ENCODE measurements at places on chromosomes 7 and 10.

- no peak for DNase-seq
Observed at GRCh38 chr7:24834128-24834798, 77.0 kb upstream of the GSDME start.

- DNase-seq = no peak
Observed at GRCh38 chr10:17037910-17038309, 91.7 kb downstream of the CUBN start.

- DNase-seq = no peak
Observed at GRCh38 chr10:34864149-34865067, 49.3 kb upstream of the PARD3 start.

GRCh38 chr10:100886521-100886920 lies 26.2 kb upstream of the SLF2 start:
- DNase-seq = no peak

GRCh38 chr10:72525277-72525676 lies 100.6 kb downstream of the MICU1 start:
- no peak for DNase-seq

GRCh38 chr7:47579458-47579857 lies 2.5 kb downstream of the TNS3 start:
- DNase-seq = no peak

DNA sequence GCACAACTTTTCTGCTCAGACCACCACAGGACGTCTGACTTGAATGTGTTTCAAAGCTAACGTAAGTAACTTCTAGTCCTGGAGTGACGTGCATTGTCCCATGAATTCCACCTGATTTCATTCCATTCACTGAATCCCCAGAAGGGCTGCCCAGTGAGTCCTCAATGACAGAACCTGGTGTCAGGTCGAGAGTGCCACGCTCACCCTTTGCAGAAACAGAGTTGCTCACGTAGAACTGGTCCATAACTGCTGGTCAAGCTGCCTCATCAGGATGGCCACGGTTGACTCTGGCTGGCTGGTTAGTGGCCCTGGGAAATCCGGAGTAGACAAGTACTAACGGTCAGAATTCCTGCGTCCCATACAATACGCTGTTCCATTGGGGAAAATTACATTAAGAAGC lies 50.6 kb upstream of the UBE3C start:
- DNase-seq = no peak

DNA sequence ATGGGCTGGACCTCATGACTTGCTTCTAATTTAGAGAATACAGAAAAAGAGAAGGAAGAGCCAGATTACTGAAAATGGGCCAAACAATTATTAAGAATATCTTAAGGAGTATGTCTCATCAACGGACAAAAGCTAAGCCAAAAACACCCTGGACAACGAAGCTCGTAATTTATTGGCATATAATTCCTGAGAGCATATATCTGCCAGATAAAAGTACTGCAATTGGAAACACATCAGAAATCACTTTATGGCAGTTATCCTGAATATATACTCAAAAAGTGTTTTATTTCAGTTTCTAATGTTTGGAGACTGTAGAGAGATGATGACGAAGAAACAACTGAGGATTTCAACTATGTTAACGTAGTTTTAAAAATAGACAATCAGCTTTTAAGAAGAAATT lies 211.8 kb downstream of the CSTF2T start:
- DNase-seq = no peak

DNA sequence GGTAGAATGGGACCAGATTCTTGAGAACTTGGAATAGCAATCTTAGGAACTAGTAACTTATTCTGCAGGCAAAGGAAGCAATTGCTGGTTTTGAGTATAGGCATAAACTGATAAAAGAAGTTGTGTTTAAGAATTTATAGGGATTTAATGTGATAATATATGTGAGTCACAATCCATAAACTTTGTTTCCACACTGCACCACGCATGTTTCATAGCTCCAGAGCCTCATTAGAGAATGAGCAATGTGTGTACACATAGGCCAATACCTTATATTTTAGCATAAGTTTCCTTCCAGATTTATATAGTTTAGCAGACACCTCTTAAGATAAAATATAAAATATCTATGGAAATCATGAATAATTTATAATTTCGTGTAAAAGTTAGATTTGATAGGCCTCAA lies 175.5 kb upstream of the SEMA3A start:
- no peak for DNase-seq

DNA sequence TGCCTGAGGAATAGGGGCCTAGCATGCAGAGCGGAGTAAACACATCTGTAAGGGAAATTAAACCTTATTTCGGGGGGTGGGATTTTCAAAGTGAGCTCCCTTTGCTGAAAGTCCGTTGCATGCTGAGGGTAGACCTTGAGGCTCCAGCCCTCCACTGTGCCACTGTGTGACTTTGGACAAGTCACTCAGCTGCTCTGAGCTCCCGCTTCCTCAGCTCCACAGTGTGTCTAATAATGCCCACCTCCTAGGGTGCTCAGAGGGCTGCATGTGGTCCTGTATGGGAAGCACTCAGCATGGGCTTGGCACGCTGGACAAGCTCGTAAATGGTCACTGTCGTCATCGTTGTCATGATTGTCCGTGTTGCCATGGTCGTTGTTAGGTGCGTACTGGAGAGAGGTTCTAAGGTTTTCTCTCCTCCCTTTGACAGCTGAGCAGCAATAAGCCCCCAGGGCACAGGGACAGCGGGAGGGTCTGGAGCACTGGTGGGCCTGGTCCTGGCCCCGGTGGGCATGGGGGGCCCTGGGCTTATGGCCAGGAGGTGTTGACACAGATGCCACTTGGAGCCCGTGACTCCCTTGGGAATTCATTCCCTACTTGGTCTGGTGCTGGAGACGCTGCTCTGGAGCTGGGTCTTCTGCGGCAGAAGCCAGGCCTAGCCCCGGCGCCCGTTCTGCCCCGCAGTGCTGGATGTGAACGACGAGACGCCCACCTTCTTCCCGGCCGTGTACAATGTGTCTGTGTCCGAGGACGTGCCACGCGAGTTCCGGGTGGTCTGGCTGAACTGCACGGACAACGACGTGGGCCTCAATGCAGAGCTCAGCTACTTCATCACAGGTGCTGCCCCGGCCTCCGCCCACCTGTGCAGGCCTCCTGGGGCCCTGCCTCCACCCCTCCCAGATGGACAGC lies 13.1 kb downstream of the C10orf105 start:
- no peak for DNase-seq

GRCh38 chr10:117638200-117638599 lies 95.7 kb downstream of the EMX2 start:
- no peak for DNase-seq

GRCh38 chr7:977326-978048 lies 2.1 kb upstream of the COX19 start:
- DNase-seq = no peak

DNA sequence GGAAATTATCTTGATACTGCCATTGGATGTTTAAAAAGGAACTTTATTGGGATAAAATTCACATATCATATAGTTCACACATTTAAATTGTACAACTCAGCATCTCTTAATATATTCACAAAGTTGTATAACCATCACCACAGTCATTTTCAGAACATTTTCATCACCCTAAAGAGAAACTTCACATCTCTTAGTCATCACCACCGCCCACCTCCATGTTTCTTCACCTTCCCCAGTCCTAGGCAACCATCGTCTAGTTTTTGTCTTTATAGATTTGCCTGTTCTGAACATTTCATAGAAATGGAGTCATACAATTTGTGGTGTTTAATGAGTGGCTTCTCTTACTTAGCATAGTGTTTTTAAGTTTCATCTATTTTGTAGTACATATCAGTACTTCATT lies 96.6 kb downstream of the ANKRD30A start:
- DNase-seq = no peak

DNA sequence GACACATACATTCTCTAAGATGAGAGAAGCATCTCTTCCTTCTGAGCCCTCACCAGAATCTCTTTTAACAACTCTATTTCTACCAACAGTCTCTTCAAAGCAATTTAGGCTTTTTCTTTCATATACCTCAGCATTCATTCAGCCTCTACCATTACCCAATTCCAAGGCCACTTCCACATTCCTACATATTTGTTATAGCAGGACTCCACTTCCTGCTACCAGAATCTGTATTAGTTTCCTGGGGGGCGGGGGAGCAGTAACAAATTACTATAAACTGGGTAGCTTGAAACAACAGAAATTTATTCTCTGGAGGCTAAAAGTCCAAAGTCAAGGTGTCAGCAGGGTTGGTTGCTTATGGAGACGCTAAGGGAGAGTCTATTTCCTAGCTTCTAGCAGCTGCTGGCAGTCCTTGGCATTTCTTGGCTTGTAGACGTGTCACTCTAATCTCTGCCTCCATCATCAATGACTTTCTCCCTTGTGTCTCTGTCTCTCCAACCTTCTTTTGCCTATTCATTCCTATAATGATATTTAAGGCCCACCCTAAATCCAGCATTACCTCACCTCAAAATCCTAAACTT lies 7.4 kb downstream of the PRPS1L1 start:
- no peak for DNase-seq

DNA sequence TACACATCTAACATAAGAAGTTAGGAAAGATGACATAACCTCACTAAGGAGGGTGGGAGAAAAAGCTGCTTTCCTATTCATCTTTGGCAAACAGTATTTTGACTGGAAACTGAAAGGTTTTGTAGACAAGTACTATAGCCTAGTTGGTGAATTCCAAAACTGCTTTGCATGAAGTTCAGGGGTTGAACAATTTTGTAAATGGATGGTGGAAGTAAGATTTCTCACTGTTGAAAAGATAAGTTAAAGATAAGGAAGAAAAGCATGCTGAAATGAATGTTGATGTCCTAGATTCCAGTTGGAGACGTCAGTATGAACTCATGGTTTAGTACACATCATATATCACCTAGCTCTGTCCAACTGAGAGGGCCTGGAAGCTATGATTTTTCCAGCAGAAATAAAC lies 159.1 kb upstream of the FEZF1 start:
- no peak for DNase-seq

DNA sequence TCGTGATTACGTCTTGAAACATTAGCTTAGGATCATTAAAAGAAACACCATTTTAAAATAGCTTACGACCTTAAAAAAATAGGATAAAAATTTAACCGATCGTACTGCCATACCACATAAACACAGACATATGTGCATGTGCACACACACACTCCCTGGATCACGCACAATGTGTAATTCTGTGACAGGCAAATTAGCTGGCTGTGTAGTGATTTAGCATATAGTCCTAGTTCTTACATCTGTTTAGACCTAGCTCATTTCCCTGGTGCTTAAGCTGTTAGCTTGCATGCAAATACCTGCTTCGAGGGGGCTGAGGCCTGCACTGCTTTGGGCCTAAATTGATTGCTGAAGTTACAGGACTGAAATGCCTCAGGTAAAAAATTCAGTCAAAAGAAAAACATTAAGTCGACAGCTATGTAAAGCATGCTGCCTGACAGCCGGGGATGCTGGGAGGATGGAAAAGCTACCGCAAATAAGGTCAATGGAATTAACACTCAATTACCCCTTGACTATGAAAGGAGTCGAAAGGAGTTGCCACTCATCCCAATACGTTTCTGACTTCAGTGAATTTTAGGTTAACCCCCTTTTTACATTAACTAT lies 267.1 kb upstream of the FZD8 start:
- no peak for DNase-seq

DNA sequence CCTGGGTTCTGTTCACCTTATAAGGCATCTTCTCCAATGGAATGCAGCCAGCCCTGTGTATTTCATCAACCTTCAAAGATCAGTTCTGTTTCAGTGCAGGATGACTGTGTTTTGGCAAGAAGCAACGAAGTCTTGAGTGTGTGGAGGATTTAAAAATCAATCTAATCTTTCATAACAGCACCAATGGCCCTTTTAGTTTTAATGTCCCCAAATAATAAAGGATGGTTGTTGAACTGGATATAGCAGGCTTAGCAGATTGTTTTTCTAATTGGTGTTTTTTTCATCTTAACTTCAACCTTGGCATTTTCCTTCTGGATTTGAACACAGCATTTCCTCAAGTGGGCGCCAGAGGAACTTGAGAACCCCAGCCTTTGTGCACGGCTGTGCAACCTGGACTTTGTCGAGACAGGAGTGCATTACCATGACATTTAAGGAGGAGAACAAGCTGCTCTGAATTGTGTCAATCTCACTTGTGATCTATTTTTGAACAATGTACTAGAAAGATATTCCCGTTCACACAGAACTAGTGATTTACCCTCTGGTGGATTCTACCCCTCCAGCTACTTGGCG lies 313.3 kb upstream of the AKR1E2 start:
- no peak for DNase-seq

- DNase-seq = no peak
Observed at GRCh38 chr10:28449926-28450325, 83.0 kb upstream of the WAC start.

GRCh38 chr7:157547102-157547501 lies 210.3 kb downstream of the DNAJB6 start:
- DNase-seq = no peak

DNA sequence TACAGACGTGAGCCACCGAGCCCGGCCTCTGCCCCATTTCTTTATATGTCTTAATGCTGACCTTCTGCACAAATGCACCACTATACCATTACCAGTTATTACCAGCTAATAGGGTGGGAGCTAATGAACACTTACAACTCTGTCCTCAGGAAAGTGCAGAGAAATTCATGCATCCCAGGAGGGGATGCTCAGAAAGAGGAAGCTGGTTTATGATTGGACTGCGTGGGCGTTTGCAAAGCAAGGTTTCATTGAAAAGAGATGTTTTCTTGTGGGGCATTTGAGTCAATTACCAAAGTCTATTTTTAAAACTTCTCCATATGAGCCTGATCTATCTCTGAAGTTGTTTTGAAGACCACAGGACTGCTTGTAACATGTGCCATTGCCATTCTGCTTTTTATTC lies 417.7 kb upstream of the CELF2 start:
- no peak for DNase-seq

GRCh38 chr7:572416-573268 lies 53.0 kb upstream of the PDGFA start:
- DNase-seq = no peak

GRCh38 chr7:14691597-14692203 lies 210.9 kb downstream of the DGKB start:
- no peak for DNase-seq

- no peak for DNase-seq
Observed at GRCh38 chr10:128804411-128804810, 662.6 kb upstream of the MGMT start.

GRCh38 chr7:151310578-151310977 lies 31.0 kb upstream of the NUB1 start:
- DNase-seq = no peak

- no peak for DNase-seq
Observed at GRCh38 chr7:85452674-85453073, 265.8 kb upstream of the SEMA3D start.

- no peak for DNase-seq
Observed at GRCh38 chr7:158343526-158343925, 244.1 kb downstream of the PTPRN2 start.

DNA sequence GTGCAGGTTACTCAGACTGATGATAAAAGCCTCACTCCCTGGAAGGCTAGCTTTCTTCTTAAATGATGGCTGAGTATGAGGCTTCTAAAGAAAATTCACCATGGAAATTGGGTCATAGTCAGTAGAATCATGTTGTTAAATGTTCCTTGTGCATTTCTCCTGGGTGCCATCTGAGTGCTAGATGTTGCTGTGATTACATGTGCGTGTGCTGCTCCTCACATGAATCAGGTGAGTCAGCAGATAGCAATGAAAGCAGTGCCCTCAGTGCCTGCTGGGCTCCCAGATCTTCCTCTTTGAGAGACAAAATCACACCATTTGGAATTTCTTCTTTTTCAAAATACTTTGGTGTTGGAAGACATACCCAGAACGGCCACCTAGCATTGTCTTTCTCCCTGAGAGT lies 331.7 kb downstream of the XPNPEP1 start:
- no peak for DNase-seq

GRCh38 chr10:99983280-99983988 lies 26.3 kb downstream of the DNMBP start:
- DNase-seq = no peak

Measured in stimulated activated CD4-positive, alpha-beta T cell treated with anti-CD3 and anti-CD28 coated beads, TNF-alpha, amount 100 ng/mL, for 1 hour (primary cell).